Epithelial cell of esophagus (primary cell): ENCODE measurements at places on chromosomes 3 and 15.

- DNase-seq, result no peak
Observed at GRCh38 chr15:78618064-78618463, 2.7 kb downstream of the CHRNA3 start.

GRCh38 chr15:68200016-68200861, 4.9 kb downstream of the CALML4 start:
- no peak for DNase-seq

DNA sequence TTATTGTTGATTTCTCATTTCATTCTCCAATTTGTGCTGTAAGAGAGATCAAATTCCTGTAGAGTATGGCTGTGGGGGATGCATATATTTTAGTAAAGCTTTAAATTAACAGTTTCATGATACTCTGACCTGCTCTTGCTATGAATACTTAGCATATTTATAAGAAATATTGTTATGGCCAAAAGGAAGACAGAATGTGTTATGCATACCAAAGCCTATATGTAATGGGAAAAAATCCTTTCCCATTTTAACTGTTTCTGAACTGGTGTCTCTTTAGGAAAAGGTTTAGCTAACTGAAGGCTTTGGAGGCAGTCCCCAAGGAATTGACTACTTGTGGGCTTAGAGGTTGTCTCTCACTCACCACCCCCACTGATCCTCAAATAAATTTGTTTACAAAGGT, 59.2 kb downstream of the CADPS start:
- no peak for DNase-seq

GRCh38 chr3:104564045-104564643, 802.6 kb upstream of the ALCAM start:
- DNase-seq, result peak; percentile 42
